Mammary microvascular endothelial cell (primary cell): ENCODE measurements at places on chromosomes 12 and 14. TPM values are rescaled to one million over a fixed set of nuclear protein-coding genes. Genes with fewer than 3 reads are reported as not detected.

The MUCL1 gene
- total RNA-seq = not detected in 2 replicates

The LYZ gene
- not detected in 2 replicates for total RNA-seq

The SPIC gene
- total RNA-seq = not detected in 2 replicates

The EPYC gene
- not detected in 2 replicates for total RNA-seq
